ENCODE measurements at places on chromosomes 3 and 15.

GRCh38 chr3:172246107-172246844 lies 202.0 kb downstream of the GHSR start:
- no peak for DNase-seq

DNA sequence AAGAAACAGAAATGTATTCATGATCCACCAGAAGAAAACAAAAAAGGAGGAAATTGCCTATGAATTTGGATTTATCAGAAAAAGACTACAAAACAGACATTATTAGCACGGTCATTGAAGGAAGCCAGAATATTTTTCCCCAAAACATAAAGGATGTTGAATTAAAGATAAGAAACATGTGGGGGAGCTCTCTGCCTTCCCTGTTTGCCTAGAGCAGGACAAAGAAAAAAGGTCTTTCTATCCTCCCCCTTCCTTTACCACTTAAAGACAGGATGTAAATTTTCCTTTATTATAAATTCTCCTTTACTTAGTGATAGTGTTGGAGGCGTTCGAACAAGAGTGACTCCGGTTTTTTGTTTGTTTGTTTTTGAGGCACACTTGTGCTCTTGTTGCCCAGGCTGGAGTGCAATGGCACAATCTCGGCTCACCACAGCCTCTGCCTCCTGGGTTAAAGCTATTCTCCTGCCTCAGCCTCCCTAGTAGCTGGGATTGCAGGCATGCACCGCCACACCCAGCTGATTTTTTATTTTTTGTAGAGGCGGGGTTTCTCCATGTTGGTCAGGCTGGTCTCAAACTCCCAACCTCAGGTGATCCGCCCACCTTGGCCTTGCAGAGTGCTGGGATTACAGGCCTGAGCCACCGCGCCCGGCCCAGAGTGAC lies 14.9 kb upstream of the RPN1 start:
- DNase-seq: no peak

GRCh38 chr15:77507143-77507897 lies 86.6 kb downstream of the HMG20A start:
- no peak for DNase-seq

DNA sequence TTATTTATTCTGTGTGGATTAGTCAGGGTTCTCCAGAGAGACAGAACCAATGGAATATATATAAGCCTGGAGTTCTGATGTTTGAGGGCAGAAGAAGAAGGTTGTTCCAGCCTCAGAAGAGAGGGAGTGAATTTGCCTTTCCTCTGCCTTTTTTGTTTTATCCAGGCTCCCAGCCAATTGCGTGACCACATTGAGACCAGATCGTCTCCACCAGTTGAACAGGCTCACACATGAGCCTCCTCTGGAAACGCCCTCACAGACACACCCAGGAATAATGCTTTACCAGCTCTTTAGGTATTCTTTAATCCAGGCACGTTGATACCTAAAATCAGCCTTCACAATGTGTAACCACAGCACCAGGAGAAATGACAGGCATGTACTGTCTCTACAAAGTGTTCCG lies 923.1 kb downstream of the TBL1XR1 start:
- DNase-seq: no peak

DNA sequence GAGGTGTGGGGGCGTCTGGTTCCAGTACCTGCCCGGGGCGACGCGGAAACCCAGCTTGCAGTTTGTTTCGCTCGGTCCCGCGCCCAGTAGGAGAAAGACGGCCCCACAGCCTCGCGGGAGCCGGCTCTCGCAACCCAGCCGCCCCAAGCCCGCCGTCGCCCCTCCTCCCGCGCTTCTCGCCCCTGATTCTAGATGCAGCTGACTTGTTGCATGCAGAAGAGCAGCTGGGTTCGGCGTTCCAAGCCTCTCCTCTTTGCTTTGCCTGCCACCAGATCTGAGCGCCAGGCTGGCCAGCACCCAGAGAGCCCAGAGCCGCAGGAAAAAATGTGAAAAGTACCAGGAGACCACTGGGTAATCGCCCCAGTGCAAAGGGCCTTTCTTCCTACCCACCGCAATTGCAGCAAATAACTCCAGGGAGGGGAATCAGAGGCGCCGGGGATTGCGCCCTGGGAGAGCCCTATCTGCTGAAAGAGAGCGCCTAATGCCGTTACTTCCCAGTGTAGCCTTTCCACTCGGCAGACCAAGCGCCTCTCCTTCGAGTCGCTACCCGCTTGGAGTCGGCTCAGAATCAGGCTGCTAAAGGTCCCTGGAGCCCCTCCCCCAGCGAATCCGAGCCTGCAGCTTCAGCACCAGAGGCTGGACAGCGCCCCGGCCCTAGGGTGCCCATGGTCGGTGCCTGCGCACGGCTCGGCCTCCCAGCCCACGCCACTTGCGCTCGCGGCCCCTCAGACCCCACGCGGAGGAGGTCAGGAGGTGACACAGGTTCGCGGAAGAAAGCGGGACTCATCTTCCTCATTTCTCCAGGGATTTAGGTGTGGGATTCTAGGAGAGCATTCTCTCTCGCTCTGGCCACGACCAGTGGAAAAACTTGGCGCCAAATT lies 15.7 kb upstream of the AEN start:
- DNase-seq: peak; percentile 58

GRCh38 chr3:194365526-194365925 lies 4.0 kb downstream of the LRRC15 start:
- DNase-seq: no peak

DNA sequence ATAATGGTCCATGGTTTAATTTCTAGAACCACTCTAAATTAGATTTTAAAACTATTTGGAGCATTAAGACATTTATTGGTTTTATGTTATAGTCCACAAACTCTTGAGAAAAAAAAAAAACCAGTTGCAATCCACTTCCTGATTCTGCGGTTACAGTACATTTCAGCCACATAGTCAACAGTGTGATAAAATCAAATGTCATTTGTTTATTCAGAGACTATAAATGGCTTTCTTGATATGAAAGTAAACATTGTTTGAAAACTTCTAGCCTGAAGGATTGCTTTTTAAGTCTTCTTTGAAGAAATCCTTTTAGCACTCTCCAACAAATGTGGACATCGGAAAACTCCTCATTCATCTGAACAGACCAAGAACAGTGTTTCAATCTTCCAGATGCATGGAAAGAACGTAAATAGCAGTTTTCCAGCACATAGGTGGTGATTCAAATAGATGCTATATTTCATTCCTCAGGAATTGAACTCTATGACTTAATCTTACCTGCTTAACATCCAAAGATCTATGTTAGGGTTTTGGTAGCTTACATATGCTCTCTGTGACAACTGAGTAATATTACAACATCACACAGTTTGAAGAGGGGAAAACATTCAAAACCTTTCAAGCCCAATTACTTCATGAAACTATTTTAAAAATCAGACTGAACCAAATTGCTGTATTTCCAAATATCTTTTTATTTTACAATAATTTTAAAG lies 87.8 kb upstream of the UBE2E2 start:
- DNase-seq: no peak

DNA sequence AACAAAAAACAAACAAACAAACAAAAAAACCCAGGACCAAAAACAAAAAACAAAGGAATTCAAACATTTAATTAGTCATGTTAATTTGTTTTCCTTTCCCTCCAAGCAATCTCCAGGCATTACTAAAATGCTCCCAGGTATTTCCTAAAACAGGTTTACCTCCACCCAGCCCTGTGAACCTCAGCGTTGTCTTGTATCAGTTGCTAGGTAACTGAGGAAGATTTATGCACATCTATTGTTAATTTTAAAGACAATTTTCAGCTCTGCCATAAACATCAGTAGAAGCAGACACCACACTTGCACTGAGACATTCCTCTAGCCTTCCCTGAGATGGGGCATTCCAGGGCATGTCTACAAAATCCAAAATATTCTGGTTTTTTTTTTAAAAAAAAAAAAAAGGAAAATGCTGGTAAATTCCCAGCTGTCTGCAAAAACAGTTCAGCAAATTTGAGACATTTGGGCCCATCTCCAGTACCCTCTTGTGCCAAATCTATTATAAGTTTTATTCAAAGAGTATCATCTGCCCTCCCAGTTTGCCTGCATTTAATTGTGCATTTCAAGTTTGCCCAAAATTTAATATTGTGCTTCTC lies 227.6 kb downstream of the ADAMTS9 start:
- no peak for DNase-seq

DNA sequence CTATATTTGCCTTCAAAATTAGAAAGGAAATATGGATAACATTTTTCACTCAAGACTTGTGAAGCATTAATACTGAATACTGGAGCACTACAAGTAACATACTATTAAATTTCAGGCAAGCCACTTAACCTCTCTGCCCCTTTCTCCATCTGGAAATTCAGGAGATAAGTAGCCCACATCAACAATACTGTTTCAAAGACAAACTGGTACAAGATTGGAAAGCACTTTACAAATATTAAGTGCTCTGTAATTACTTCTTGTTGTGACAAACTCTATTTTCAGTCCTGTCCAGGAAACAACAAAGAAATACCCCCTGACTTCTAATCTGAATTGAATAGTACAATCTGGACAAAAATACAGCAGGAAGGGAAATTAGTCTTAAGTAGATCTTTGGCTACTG lies 49.3 kb downstream of the TMEM212 start:
- DNase-seq: no peak

DNA sequence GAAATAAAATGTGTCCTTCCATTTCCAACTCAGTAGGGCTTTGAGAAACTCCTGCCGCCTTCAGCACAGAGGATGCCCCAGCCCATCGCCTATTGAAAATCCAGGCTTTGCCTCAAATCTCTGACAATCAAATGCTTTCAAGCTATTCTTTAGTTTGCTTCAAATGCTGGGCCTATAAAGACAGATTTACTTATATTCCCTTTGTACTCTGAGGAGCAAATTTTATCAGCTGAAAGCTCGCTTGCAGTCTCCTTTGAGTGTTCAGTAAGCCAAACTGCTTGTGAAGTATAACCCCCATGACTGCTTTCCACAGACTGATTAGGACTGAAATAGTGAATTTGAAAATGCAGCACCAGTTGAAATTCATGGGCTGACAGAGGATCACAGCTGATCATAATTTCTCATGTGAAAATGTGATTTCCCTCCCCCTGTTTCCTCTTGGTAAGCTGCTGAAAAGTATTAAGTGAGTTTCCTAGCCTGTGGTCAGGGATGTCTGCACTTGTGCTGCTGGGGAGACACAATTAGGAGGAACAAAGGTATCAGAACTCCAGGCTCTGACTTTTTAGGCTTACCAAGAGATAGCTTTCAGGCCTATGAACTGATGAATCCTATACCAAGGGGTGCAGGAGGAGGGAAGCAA lies 563.4 kb upstream of the TGFBR2 start:
- DNase-seq: no peak

DNA sequence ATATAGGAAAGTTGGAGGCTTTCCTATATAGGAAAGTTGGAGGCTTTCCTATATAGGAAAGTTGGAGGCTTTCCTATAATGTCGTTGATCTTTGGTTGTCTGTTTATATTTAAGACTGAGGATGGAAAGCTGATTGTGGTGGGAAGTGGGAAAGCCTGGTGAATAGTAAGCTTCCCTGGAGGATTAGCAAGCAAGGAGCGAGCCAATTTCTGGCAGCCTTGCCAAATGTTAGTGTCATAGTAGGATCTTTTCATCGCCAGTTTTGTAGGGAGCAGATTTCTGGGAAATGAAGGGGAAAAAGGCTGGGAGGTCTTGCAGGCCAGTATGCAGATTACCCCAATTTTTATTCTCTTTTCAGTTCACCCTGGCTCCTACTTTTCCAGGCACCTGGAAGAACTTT lies 39.9 kb upstream of the CCNL1 start:
- no peak for DNase-seq

DNA sequence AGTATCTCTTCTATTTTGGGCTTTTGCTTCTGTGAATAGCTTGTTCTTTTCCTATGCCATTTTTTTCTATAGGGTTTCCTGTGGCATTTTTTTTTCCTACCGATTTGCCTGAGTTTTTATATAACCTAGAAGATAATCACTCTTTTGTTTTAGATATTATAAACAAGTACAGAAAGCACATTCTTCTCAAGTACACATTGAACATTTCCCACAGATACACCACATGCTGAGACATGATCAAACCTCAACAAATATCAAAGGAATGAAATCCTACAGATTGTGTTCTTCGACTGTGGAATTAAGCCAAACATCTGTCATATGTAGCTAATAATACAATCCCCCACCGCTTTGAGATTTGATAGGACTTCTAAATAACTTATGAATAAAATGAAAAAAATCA lies 9.1 kb upstream of the FEM1B start:
- DNase-seq: no peak

DNA sequence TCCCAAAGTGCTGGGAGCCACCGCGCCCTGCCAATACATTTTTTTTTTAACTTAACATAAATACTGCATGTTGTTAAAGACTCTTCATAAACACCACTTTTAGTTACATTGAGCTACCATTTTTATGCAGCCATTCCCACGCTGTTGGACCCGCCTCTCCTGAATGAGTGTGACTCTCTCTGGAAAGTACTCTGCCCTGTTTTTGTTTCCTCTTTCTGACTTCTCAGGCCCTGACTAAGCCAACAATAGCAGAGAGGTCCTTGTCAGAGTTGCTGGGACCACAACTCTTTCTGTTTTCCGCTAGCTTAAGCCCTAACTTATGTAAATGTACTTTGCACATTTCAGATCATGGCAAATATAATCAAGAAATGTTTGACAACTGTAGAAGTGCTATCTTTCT lies 35.2 kb downstream of the PARP15 start:
- no peak for DNase-seq

GRCh38 chr3:169879845-169880575 lies 10.3 kb upstream of the LRRC31 start:
- DNase-seq: no peak

- no peak for DNase-seq
These were observed 86.6 kb downstream of the LINGO1 start for GRCh38 chr15:77546050-77546501.
